ENCODE measurements at places on chromosomes 12 and 14. TPM values are rescaled to one million over a fixed set of nuclear protein-coding genes. Genes with fewer than 3 reads are reported as not detected.

Gene PDZRN4
- 1.4 TPM for total RNA-seq

Gene AP1G2
- total RNA-seq: 268 TPM

Gene STYK1
- total RNA-seq: 1.0 TPM

Gene C12orf42
- 0.18 TPM for total RNA-seq

Gene C14orf180
- total RNA-seq: 0.29 TPM

Gene TPPP2
- total RNA-seq: 0.47 TPM

Gene SRRM4
- total RNA-seq: 1.9 TPM

Gene WDHD1
- total RNA-seq: 15.5 TPM

Gene RASAL1
- total RNA-seq: 0.65 TPM

Gene KLRD1
- 0.81 TPM for total RNA-seq

Gene PROX2
- total RNA-seq: not detected

GRCh38 chr14:57160333-57160732 is 108.4 kb downstream of the EXOC5 start:
- no peak overlapping the region for H3K4me3 ChIP-seq
- H3K4me1 ChIP-seq: no peaks in the 10 kb centered on the region

DNA sequence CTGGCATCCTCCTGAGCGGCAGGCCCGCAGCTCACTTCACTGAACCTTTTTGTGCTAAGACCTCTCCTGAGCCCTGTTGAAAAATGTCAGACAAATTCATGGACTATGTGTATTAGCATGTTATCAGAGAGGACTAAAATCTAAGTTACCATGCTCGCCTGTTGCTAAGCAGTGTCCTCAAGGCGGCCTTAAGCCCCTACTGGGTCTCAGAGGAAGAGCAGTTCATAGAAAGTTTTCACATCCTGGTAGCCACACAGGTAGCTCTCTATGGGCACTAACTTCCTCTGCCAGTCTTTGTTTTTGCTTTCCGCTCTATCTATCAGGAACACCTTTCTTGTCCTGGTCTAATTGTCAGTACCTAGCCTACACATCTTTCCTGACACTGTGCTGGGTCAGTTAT is 306.6 kb upstream of the MIS18BP1 start:
- no peaks in the 10 kb centered on the region for H3K27me3 ChIP-seq
- H3K4me1 ChIP-seq: no peaks in the 10 kb centered on the region
- no peak for DNase-seq
- no peaks in the 10 kb centered on the region for H3K36me3 ChIP-seq
- no peak overlapping the region for H3K27ac ChIP-seq

DNA sequence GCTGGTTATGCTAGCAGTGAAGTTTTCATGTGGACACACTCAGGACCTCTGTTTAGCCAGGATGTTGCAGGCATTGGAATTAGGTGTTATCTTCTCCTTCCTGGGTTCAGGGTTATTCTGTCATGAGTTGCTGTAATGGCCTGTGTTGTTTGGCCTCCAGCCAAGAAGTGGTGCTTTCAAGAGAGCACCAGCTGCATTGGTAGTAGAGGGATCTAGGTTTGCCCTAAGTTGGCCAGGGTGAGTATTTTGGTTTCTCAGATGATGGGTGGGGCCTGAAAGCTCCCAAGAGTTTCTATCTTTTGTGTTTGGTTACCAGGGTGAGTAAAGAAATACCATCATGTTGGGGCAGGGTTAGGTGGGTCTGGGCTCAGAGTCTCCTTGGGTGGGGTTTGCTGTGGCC is 2.7 kb upstream of the GZMH start:
- H3K27me3 ChIP-seq: no peaks in the 10 kb centered on the region
- peaks cover 1% of the 10 kb centered on the region for H3K36me3 ChIP-seq
- no peak for DNase-seq
- no peaks in the 10 kb centered on the region for H3K4me1 ChIP-seq
- H3K4me3 ChIP-seq: no peak overlapping the region

DNA sequence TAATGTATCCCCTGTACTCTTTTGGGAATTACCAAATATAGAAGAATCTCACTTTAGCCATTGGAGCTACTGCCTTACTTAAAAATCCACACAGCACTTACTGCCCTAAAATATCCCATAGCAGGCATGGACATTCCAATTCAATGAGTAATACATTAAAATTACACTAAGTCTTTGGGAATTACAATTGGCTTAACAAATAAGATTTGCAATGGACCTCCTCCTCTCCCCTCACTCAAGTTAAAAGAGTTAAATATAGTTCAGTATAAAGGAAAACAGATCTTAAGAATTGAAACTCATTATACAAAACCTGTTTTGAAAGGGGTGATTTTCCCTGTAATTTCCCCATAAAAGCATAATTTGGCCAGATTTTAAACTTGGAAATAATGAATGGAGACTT is 477.1 kb downstream of the SLC16A7 start:
- H3K36me3 ChIP-seq: no peaks in the 10 kb centered on the region
- H3K27me3 ChIP-seq: peaks cover under 1% of the 10 kb centered on the region
- H3K27ac ChIP-seq: no peak overlapping the region
- no peak overlapping the region for H3K4me3 ChIP-seq
- no peaks in the 10 kb centered on the region for H3K4me1 ChIP-seq

DNA sequence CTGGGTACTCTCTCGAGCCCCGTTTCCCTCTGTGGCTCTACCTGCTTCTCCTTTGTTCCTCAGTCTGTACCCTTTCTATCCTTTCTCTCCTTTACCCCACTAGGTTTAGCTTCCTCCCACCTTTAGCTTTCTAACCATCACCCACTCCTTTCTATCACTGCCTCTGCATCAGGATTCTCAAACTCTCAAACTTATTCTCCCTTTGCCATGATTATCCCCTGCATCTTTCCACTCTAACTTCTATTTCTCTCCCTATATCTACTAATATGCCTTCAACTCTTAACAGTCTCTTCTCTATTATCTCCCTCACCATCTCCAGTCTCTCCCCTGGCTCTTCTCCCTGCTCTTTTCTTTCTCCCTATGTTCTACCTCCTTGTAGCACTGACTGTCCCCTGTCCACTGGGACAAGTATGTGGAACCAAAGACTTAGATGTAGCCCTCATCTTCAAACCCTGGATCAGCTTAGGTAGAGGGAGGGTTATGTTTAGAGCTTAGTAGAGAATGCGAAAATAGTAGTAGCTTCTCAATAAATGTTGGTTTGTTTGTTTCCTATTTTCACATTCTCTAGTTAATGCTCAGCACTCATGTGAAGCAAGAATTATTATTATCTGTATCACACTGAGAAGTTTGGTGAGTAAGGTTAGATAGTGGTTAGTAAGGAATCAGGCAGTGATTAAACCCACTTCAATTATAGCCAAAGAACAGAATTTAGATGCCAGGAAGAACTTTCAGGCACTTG is 3.4 kb downstream of the GDF11 start:
- peak overlapping the region; percentile 51 for H3K27ac ChIP-seq
- H3K4me1 ChIP-seq: peaks cover 37% of the 10 kb centered on the region
- H3K27me3 ChIP-seq: no peaks in the 10 kb centered on the region
- no peak for DNase-seq

DNA sequence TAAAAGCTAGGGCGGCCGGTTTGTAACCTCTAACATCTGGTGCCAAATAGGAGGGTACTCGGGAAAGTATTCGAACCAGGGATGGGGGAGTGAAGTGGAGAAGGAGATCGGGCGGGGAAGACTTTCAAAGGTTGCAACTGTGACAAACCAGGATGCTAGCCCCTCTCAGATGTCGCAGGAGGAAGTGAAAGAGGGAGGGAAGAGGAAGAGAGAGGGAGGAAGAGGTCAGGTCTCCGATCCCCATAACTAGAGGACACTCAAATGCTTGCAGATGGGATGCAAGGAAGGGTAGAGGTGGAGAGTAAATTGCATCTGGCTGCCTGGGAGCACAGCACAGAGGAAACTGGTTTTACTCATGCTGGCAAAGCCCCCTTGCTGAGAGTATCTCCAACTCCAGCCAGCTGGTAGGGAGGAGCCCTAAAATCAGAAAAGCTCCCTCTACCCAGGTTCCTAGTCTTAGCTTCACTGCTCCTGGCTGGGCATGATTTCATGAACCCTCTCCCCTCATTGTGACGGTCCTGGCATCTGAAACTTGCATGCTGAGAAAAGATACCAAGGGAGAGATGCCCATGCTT is 696.7 kb upstream of the TBX3 start:
- H3K36me3 ChIP-seq: no peaks in the 10 kb centered on the region
- no peaks in the 10 kb centered on the region for H3K27me3 ChIP-seq
- DNase-seq: no peak
- no peak overlapping the region for H3K4me3 ChIP-seq
- H3K27ac ChIP-seq: peak overlapping the region; percentile 75

DNA sequence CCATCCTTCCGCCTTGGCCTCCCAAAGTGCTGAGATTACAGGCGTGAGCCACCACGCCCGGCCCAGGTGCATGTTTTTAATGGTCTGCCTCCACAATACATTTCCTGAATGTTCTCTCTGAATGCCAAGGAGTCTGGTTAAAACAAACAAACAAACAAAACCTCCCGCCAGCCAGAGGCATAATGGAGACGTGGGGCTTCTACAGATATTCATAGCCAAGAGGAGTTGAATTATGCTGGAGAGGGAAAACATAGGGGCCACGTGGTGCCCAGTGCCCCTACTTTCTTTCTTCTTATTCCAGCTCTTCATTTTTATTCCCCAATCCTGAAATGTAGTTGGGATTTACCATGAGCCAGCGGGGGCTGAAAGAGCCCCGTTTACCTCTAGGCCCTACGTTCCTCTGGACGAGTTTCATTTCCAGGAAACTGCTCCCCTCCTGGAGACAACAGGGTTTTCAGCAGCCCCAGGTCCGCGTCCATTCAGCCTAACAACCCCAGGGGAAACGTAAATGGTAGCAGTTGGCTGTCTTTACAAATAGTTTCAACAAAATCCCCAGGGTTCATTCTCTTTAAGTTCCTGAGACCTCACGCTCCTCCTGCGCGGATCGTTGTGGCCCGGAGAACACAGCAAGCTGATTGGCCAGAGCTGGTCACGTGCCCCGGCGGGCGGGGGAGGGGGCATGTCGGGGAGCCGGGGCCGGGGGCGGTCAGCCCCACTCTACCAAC is 108.5 kb upstream of the ESRRB start:
- H3K27me3 ChIP-seq: peaks cover 63% of the 10 kb centered on the region
- DNase-seq: no peak
- peak overlapping the region; percentile 58 for H3K4me3 ChIP-seq

GRCh38 chr12:49342914-49343731 is 3.6 kb upstream of the DNAJC22 start:
- no peak for DNase-seq
- peaks cover 51% of the 10 kb centered on the region for H3K4me1 ChIP-seq
- H3K27me3 ChIP-seq: peaks cover 97% of the 10 kb centered on the region
- peak overlapping the region; percentile 65 for H3K4me3 ChIP-seq

DNA sequence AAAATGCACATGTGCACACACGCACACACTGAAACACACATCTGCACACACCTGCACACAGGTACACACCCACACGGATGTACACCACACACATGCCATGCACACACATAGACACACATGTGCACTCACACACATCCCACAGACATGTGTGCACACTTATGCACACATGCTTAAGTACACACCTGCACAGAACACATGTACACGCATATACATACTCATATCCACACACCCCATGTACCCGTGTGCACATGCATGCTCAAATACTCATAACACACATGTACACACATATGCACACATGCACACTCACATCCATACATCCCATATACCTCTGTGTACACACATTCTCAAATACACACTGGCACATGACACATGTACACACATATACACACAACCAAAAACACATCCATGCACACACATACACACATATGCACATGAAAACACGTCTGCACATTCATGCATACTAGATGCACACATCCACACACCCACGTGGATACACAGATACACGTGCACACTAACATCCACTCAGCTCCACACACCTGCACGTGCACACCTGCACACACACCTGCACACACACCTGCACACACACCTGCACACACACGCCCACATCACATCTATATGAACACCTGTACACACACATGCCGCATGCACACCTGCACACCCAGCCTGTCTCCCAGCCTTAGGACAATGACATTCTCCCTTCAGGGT is 336.7 kb downstream of the ADGRD1 start:
- no peak overlapping the region for H3K27ac ChIP-seq
- peaks cover 8% of the 10 kb centered on the region for H3K27me3 ChIP-seq
- DNase-seq: no peak
- no peaks in the 10 kb centered on the region for H3K36me3 ChIP-seq
- H3K4me1 ChIP-seq: no peaks in the 10 kb centered on the region

GRCh38 chr12:54658306-54659264 is 10.4 kb upstream of the DCD start:
- peak; percentile 47 for DNase-seq
- no peak overlapping the region for H3K27ac ChIP-seq
- no peak overlapping the region for H3K4me3 ChIP-seq
- H3K4me1 ChIP-seq: peaks cover 8% of the 10 kb centered on the region
- peaks cover 27% of the 10 kb centered on the region for H3K27me3 ChIP-seq

DNA sequence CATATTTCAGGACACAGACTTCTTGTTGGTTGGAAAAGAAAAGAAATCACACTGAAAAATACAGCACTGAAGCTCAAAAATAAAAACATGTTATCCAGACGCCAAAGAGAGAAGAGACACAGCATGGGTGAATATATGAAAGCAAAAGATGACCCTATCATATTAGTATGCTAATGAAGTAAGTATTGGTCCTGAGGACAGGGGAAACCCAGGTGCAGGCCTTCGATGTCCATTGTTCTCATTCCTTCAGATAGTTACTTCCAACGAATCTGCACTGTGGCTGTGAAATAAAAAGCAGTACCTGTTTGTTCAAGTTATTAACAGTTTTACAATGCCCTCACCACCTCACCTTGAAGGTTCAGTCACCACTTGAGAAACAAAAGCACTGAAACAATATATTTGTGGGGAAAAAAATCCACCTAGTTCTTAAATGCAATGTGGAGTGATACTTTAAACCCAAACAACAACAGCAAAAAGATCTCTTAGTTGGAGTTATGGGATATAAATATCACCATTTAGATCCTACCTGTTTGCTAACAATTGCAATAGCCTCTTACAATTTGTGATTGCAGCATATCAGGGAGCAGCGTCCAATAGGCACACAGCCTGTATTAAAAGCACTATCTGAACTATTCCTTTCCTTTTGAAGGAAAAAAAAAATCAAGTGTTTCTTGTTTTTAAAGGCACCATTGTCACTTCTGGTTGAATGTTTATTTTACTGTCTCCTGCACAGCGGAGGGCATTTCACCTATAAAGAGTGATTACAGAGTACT is 188.1 kb downstream of the BCAT1 start:
- no peaks in the 10 kb centered on the region for H3K27me3 ChIP-seq
- H3K27ac ChIP-seq: no peak overlapping the region
- no peak for DNase-seq
- H3K36me3 ChIP-seq: no peaks in the 10 kb centered on the region

GRCh38 chr12:71938728-71939385 is at the start of gene TPH2:
Gene TPH2 (plus strand): TSS chr12:71938845. CDS start chr12:71938987, 142 bp downstream.
- peak; percentile 90 for DNase-seq
- no peaks in the 10 kb centered on the region for H3K4me1 ChIP-seq
- no peaks in the 10 kb centered on the region for H3K36me3 ChIP-seq
- H3K4me3 ChIP-seq: no peak within 1 kb of the TSS
- no peak within 1 kb of the TSS for H3K27ac ChIP-seq
- peaks cover 52% of the 10 kb centered on the region for H3K27me3 ChIP-seq

GRCh38 chr14:34035177-34035933 is 84.5 kb upstream of the EGLN3 start:
- DNase-seq: no peak
- H3K4me1 ChIP-seq: peaks cover 15% of the 10 kb centered on the region
- no peaks in the 10 kb centered on the region for H3K36me3 ChIP-seq
